ENCODE measurements at places on chromosomes 16 and 17.

GRCh38 chr16:50745940-50746339, 4.1 kb downstream of the CYLD start:
- DNase-seq, result no peak

DNA sequence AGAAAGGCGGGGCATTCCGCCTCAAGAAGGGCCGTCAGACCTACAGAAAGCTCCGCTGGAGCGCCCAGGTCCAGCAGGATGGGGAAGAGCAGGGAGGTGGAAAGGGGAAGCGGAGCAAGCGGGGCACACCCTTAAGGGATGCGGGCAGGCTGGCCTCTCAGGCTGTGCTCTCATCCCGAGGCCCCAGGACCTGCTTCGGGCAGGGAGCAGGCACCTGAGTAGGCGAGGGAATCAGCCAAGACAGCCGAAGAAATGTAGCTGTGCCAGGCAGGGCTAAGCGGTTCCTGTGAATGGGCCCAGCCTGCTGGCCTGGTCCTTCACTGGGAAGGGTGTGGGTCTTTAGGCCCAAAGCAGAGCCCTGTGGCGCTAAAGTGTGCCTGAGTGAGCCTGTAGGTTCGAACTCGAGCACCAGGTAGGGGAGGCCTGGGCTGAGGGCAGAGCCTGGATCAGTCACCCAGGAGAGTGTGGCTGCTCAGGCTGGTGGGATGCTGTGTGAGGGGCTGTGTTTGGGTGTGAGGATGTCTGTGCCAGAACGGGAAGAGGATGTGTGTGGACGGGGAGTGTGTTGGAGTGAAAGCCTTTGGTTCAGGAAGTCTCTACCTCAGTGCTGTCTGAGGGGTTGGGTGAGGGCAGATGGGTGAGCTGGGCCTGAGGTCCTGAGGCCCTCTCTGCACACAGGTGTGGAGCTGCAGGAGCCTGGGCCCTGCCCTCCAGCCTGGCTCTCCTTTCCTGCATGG, 3.3 kb downstream of the TBX4 start:
- no peak for DNase-seq

GRCh38 chr16:11108466-11108805, 147.6 kb downstream of the SOCS1 start:
- DNase-seq, result no peak

DNA sequence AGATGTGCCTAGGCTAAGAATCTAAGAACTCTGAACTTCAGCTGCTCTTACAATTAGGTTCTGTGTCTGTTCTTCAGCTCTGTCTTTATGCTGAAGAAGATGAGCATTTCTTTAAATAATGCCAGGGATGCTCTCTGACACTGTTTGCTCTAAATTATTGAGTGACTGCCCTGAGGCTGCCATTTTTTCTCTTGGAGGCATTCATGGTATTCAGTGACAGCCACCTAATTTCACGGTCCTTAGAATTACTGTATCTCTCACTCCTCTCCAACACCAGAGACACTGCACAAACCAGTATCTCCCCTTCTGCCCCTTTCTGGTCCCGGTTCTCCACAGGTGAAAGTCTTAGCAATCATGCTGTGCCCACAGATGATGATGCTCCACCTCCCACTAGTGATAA, 123.6 kb upstream of the MPHOSPH6 start:
- DNase-seq, result no peak

GRCh38 chr17:4808378-4808767, 1.4 kb downstream of the PLD2 start:
- no peak for DNase-seq

DNA sequence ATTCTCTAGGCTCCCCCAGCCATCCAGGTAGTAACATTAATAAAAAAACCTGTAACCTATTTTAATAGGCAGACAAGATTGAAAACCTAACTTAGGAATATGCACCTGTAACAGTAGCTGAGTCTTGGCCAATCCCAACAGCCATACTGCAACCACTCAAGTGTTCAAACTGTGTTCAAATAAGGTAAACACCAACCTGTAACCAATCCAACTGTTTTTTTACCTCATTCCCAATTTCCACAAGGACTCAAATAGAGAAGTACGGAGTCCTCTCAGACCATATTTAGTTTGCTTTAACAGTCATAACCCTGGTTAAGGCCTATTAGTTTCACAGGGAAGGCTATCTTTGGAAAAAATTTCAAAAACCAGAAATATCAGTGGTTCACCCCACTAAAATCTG, 40.4 kb upstream of the NOS2 start:
- DNase-seq, result no peak

- DNase-seq, result no peak
Measured at GRCh38 chr16:57611706-57612105, 16.7 kb upstream of the ADGRG1 start.

All from activated gamma-delta T cell treated with Interleukin-2 at 50 U/mL for 16 hours (primary cell).